ENCODE measurements at places on chromosomes 13 and 19.

GRCh38 chr19:40457048-40457447 is 8.5 kb downstream of the BLVRB start:
- no peak for DNase-seq

DNA sequence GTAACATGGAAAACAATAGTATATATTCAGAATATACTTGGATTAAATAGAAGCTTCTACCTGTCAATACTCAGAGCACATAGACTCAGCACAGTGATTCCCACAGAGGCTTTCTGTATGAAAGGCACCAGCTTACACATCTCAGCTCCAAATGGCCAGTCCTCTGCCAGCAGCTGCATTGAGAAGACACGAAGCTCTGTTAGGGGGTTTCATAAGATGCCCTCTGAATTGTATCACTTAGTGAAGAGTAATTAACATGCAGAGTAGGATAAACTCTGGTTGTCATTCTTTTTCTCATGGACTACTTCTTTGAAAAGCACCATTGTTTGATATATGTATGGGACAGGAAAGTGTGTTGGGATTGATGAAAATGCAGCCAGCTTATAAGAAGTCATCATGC is 15.2 kb downstream of the EDNRB start:
- DNase-seq = no peak

- no peak for DNase-seq
These were observed 21.9 kb upstream of the ZNF432 start for GRCh38 chr19:52070496-52070895.

GRCh38 chr13:48531416-48532255 is 1.2 kb downstream of the RCBTB2 start:
- DNase-seq = no peak

DNA sequence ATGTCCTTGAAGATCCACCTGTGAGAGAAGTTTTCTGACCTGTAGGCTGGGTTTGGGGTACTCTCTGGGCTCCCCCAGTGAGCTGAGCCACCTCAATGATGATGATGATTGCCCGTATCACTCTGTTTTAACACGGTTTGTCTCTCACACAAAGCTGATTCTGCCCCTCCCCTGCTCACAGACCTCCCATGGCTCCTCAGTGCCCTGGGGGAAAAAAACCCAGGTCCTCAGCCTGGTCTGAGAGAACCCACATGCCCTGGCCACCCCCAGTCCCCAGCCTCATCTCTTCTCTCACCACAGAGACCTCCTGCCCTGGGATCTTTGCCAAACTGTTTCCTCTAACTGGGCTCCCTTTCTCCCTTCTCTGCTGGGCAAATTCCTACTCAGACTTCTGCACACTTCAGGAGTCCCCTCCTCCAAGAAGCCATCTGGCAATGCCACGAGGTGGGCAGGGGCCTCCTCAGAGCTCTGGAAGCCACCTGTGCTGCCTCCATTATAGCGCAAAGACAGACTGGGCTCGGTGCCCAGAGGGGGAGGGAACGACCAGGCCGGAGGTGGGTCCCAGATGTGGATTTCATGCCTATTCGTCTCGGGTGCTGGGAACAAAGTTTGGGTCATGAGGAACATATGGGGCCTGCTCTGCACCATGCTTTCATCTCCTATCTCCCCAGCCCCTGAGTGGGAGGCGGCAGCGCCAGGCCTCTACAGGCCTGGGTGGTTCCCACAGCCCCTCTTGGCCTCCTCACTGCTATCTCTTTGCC is 8.5 kb upstream of the CA11 start:
- no peak for DNase-seq

GRCh38 chr13:108226184-108226583 is 8.0 kb downstream of the ABHD13 start:
- DNase-seq = no peak

- no peak for DNase-seq
These were observed 50.3 kb downstream of the ZNF44 start for GRCh38 chr19:12244370-12244769.

DNA sequence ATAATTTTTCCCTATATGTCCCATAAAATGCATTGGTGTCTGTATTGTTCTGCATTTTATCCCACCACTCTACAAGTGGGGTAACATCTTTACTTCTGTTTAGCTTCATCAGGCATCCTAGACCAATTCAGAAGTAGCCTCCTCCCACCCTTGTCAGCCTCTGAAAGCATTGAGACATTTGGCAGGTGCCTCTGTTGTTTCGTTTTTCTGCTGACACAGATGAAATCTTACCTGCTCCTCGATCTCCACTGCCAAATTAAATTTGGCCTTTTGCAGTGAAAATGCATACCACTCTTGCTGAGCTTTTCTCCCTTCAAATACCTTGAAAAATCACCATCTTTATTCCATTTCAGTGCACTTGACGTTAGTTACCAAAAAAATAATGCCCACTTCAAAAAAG is 83.5 kb upstream of the STARD13 start:
- DNase-seq = no peak

DNA sequence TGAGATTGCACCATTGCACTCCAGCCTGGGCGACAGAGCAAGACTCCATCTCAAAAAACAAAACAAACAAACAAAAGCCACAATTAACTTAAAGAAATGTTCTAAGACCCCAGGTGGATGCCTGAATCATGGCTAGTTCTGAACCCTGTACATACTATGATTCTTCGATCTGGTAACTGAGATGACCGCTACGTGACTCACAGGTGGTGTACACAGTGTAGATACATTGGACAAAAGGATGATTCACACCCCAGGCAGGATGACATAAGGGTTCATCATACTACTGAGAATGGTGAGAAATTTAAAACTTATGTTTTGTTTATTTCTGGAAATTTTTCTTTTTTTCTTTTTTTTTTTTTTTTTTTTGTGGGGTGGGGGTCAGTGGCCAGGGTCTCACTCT is 6.5 kb downstream of the ZNF426 start:
- DNase-seq = no peak

GRCh38 chr13:60032851-60033250 is 130.9 kb downstream of the DIAPH3 start:
- DNase-seq = no peak

GRCh38 chr13:102597029-102597961 is 509 bp downstream of the TPP2 start:
- DNase-seq = no peak

GRCh38 chr13:32019612-32020233 is 11.9 kb upstream of the FRY start:
- peak; percentile 33 for DNase-seq

GRCh38 chr19:18086590-18087138 is at the start of gene IL12RB1:
Gene IL12RB1 (minus strand): TSS chr19:18086934. CDS start chr19:18086823, 111 bp downstream.
- DNase-seq = no peak

DNA sequence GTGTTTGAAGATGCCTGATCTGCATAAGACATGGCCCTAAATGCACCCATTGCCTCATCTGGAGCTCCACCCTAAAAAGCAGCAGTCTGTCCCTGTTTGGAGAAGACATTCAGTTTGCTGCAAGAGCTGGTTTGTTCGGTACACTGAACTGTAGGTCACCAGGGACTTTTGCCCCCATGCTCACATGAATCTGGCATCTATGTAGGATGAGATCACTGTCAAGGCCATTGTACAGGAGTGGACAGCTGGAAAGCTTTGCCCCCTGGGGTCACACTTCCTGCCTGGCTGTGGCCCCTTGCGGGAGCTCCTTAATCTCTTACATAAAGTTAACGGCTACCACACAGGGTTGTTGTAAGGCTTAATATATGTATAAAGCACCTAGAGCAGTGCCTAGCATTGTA is 73.0 kb downstream of the IPO5 start:
- DNase-seq = no peak

GRCh38 chr13:78176880-78177279 is 258.2 kb upstream of the EDNRB start:
- no peak for DNase-seq

DNA sequence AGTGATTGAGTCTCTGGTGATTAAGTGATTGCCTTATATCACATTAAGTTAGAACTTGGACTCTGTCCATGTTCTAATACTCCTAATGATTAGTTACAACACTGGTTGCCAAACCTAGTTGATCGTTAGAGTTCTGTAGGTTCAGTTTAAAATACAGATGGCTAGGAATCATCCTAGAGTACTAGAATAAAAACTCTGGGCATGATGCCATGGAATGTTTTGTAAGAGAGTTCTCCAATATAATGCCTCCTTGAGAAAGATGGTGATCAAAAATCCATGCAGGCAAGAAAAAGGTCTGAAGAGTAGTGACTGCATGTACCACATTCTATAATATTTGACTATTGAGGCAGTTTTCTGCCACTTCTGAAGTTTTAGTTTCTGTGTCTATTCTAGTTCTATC is 176.3 kb downstream of the GPC5 start:
- no peak for DNase-seq

- DNase-seq = no peak
These were observed 19.7 kb upstream of the EDDM13 start for GRCh38 chr19:56252699-56253422.

DNA sequence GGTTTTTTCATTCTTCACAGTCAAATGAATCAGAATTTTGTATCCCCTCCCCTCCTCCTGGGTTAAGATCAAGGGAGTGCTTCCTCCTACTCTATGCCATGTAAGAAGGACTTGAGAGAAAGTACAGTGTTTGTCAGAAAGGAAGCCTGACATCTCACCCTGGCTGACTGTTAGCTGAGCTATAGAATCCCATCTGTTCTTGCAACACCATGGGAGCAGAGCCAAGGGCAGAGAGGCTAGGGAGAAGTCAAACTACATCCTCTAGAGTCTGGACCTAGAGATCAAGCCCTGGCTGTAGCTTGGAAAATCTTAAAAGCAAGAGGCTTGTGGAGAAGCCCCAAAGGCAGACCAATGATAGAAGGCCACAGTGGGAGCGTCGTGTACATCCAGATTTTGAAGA is 145.9 kb downstream of the OLFM4 start:
- no peak for DNase-seq

DNA sequence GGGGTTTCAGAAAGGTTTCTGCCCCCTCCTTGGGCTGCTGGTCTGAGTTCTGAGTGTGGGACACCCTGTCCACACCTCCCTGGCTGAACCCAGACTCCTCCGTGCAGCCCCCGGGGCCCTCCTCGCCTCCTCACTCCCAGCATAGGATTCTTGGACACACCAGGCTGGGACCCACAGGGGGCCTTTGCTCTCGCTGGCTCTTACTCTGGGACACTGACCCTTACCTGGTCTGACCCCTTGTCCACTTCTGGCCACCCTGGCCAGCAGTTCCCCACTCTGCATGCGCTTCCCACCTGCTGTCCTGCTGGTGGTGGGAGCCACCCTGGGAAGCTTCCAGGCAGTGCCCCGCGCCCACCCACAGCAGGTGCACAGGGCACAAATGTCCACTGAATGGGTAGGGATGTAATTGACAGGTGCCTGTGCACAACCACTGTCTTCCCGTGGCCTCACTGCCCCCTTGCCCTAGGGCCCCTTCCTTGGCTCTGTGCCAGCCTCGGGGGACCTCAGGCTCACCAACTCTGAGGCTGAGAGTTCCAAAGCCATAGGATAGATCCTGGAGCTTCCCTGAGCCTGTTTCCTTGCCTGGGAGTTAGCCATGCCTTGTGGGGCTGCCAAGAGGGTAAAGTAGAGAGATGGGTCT is 7.0 kb upstream of the SLC25A42 start:
- DNase-seq = no peak

GRCh38 chr13:30679483-30680330 is 55.6 kb upstream of the ALOX5AP start:
- no peak for DNase-seq

DNA sequence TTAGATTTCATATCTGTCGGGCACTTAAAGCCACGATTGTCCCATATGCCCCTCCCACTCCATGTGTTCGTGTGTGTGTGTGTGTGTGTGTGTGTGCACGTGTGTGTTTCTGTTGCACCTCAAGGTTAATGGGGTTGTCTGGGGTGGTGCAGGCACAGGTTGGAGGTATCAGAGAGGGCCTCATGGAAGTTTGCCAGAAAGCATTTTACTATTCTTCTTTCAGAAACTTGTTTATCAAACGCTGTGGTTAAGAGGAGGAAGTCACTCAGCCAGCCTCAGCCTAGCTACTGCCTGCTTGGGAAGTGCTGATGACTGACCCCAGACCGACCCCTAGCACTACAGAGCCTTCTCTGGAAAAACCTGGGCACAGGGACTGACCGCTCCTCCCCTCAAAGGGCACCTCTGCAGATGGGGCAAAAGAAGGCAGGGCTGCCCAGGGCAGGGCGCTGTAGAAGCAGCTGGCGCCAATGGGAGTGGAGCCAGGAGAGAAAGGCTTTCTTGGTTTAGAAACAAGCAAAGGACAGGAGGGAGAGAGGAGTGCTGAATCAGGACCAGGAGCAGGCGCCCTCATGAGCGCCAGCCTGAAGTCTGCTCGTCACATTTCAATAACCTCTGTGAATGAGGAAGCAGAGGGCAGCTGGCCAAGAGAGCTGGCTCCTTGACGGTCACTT is 3.9 kb downstream of the SIAH3 start:
- no peak for DNase-seq

GRCh38 chr13:27339299-27339698 is 68.7 kb downstream of the RASL11A start:
- no peak for DNase-seq

- DNase-seq = no peak
These were observed 72.9 kb downstream of the SHISA2 start for GRCh38 chr13:25978961-25979360.

- no peak for DNase-seq
These were observed 69.2 kb downstream of the ERICH6B start for GRCh38 chr13:45546410-45546765.

DNA sequence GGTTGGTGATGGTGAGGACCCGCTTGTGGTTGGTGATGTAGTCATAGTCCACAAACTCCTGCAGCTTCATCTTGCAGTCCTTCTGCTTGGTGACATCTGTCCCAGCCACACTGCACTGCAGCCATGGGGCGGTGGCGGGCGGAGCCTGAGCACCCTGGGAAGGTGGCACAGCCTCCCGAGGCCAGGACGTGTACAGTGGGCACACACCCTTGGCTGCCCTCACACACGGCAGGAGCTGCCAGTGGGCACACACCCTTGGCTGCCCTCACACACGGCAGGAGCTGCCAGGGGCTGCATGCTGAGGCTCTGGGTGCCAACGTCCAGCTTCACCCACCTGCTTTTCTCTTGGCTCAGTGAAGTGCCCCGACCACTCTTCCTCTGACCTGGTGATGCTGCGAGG is 128.7 kb downstream of the TUBA3C start:
- DNase-seq = no peak
